GM12865 (cell line): ENCODE measurements at places on chromosomes 4 and X.

GRCh38 chr4:140094438-140095420 is 59.3 kb downstream of the MAML3 start:
- no peak for DNase-seq

DNA sequence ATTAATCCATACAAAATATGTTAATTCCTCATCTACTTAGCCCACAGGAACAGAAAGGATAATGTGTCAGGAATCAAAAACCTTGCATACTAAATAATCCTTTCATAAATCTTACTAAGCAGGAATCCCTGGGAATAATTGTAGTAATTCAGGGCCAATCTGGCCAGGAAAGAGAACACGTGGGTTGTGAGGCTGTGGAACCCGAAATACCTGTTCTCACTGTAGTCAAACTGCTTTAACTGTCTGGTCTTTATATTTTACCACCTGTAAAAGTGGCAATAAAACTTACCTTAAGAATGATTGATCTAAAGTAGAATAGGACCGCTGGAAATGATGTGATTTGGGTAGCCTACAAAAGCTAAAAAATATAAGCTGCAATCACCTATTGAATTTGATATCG is 1620.9 kb downstream of the STIM2 start:
- DNase-seq = no peak

GRCh38 chr4:21652508-21653231 is 295.9 kb downstream of the KCNIP4 start:
- no peak for DNase-seq

GRCh38 chrX:152600853-152601633 is 36.7 kb upstream of the GABRQ start:
- DNase-seq = no peak

DNA sequence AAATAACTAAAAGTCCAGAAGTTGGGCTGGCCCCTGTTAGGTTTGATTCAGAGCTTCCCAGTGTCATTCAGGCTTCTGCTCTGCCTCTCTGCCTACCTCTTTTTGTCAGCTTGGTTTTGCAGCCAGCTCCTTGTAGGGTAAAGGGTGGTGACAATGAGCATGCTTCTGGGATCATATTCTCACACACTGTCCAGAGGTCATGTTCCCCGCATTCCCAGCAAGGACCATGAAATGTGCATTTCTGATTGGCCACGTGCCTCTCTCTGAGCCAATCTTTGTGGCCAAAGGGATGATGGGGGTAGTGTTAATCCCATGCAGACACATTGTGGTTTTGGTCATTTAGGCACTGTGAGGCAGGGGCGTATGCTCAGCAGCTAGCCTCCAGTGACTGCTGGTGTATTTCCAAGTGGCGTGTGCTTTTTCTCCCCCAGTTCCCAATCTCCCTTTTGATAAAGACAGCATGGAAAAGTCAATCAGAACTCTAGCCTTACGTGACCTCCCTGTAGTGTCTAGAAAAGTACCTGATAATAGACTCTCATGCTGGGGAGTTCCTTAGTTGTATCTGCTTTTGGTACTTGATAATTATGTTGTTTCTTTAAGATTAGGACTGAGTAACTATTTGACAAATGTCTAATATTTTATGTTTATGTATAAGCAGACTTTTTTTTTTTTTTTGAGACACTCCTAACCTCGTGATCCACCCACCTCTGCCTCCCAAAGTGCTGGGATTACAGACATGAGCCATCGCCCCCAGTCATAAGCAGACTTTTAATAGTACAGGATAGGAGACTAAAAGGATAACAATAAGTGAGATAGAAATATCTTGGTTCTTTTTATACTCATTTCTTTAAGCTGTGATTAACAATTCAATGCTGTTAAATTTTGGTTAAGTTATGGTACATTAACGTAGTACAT is 57.8 kb downstream of the KIAA0232 start:
- no peak for DNase-seq

DNA sequence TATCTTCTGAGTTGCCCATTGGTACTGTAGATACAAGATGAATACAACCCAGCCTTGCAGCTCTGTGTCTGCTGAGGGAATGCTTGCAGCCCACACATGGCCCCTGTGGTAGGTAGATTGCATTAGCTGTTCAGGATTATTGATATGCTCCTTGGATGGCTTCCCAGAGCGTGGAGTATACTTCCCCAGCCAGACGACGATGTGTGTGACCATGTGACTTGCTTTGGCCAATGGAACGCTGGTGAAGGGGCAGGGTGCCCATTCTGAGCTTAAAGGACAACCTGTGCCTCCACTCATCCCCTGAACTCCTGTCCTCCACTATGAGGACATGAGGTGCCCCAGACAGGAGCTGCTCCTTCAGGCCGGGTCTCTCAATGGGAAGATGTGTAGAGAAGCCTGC is 23.9 kb upstream of the FGFBP2 start:
- no peak for DNase-seq

GRCh38 chrX:30865612-30866011 is 23.4 kb downstream of the TAB3 start:
- no peak for DNase-seq

DNA sequence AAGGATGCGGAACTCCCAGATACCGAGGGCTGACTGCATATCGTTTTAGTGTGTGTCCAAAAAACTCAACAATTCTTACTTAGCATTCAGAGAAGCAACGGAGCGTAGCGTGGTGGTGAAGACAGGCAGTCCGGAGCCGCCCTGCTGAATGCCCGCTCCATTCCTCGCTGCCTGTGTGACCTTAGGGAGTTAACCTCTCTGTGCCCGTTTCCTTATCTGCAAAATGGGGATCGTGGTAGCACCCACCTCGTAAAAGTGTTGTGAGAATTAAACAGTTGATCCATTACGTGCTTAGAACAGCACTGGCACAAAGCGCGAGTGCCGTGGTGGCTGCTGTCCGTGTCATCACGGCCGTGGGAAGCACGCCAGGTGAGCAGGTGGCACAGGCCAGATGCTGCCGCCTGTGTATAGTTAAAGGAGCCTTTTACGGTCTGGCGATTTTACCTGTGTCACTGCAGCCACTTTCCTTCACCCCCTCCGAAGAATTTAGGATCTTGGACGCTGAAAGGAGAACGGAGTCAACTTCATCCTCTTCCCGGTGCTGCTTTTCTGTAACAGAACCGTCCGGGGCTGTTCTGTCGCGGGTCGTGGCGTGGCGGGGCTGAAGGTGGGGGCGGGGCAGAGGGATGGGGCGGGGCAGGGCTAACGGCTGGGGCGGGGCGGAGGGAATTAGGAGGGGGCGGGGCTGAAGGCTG is 885 bp downstream of the CCDC110 start:
- DNase-seq = no peak

GRCh38 chr4:188660796-188661195 is 521.6 kb downstream of the TRIML1 start:
- DNase-seq = no peak

DNA sequence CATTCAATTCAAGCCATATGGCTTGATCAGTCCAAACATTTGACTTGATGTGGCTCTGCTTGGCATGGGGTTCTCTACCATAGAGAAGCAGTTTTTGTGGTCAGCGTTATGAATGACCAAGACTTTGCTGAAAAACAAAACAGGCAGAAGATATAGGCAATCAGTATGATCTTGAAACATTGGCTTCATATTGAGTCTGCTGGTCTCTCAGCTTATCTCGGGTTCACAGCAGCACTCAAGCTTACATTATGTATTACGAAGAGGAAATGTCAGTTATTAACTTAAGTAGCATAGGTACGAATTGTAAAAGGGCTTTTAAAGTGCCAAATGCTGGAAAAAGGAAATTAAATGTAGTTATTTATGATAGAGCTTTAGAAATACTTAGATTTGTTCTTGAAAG is 99.0 kb downstream of the AFF2 start:
- no peak for DNase-seq

DNA sequence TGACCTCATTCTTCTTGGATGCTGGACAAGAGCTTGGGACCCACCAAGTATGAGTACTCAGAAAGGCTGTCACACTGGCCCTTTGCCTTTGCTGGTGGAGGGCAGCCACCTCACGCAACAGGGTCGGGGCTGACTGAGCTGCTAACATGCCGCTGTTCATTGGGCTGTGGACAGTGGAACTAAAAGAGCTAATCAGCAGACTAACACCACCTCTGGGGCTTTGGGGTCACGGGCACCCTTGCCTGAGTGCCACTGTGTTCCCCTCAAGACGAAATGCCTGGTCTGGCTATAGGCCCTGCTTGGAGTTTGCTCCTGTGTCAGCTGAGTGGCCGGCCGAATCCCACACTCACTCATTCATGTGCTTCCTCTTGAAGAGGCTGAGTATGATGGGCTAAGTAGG is 559.6 kb downstream of the SPRY1 start:
- no peak for DNase-seq

DNA sequence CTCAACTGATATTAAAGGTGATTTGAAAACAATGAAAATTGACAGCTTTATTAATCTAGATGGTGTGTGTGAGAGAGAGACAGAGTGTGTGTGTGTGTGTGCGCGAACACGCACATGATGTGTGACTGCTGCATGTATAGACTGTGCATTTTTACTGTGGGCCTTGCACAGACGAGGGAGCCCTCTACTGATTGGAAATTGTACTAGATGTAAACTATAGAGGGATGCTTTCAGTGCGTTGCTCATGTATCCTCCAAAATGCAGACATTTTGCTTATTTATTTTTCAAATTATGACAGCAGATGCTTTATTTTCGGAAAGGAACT is 168.4 kb upstream of the GK2 start:
- peak; percentile 37 for DNase-seq

DNA sequence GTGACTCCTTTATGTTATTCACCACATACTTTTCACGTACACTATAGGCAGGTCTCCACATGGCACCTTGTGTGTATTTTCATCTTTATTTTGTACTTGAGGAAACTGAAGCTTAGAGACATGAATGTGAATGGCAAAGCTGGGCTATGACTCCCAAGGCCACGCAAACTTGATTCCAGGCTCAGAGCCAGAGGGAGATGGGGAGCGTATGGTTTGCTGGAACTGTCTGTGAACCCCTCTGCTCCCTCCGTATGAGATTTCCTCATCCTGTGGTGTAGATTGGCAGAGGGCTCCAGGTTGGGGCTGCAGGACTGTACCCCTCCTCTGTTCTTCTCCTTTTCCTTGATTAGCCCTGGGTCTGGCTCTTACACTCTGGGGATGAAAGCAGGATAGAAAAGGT is 16.1 kb upstream of the STARD8 start:
- no peak for DNase-seq

DNA sequence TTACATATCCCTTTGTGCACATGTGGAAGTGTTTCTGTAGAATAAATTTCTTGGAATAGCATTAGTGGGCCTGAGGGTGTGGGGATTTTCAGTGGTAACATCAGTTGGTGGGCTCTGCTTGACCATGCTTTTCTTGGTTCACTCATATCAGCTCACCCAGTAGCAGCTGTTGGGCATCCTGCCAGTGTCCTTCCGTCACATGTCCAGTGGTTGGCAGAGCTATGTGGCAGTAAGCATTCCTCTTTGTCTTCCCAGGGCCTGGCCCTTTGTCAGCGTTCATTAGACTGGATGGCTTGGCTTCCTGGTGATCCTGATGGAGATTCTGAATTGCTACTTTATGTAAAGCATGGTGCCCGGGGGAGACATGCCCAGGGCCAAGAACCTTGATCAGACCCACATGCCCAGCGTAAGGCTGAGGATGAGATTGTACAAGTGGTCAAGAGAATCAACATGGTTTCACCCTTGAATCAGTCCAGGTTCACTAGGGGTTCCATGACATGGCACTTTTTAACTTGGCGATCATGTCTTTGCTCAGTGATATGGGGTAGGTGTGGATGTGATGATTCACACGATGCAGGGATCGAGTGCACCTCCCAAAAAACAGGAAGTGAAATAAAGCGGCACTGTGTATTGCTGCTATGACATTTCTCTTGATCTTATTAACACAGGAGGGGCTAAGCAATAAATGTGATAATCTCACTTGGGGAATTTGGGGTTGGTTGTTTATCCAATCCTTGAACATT is 72.1 kb upstream of the IGFBP7 start:
- DNase-seq = no peak

GRCh38 chrX:54509400-54509799 is 13.4 kb upstream of the FGD1 start:
- DNase-seq = no peak

DNA sequence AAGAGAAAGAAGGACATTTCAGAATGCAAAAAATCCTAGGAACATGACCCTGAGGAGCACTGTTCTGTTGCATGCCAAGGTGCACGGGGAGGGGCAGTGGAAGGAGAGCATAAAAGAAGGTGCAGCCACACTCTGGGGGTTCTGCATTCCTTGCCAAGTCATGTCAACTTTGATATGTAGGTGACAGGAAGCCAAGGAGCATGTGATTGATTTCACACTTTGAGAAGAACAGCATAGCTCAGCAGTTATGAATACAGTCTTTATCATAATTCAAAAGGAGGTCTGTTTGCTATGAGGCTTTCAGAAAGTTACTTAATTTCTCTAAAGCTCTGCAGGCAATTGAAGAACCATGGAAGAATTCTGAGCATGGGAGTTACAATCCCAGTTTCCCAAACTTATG is 50.6 kb downstream of the SCFD2 start:
- DNase-seq = no peak

DNA sequence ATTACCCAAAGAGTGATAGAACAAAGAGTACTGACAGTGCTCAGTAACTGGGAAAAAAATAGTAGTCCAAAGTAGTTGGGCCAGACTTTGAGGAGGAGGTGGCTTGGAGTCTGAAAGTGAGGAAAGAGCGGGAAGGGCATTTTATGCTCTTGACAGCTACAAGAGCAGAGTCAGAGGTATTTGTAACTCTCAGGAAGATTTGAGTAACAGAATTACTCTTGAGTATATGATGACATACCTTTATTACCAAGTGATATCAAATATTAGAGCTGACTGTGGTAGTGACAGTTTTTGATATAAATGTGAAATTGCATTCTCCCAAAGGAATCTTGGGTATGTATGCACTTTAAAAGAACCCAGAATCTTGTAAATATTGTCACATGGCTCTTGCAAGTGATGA is 2.2 kb downstream of the SLAIN2 start:
- no peak for DNase-seq

- peak; percentile 57 for DNase-seq
Measured at GRCh38 chr4:152534541-152535359, 1.1 kb downstream of the FBXW7 start.

GRCh38 chrX:9211269-9211668 is 177.3 kb upstream of the FAM9B start:
- DNase-seq = no peak

DNA sequence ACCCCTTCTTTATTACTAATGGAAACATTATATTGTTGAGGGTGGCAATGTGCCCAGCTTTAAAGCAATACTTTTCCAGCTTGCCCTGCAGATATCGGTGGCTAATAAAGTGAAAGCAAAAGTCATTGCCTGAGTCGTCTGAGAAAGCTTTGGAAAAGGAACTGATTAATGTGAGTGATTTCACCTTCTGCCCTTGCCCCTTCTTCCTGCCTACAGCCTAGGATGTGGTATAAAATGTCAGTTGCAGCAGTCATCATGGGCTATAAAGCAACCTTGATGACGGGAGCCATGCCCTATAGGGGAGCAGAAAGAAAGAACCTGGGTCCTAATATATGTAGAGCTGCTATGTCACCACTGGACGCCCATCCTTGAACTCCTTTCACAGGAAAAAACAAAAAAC is 132.4 kb upstream of the USP9X start:
- peak; percentile 40 for DNase-seq
